ENCODE measurements at places on chromosomes 6 and 20.

DNA sequence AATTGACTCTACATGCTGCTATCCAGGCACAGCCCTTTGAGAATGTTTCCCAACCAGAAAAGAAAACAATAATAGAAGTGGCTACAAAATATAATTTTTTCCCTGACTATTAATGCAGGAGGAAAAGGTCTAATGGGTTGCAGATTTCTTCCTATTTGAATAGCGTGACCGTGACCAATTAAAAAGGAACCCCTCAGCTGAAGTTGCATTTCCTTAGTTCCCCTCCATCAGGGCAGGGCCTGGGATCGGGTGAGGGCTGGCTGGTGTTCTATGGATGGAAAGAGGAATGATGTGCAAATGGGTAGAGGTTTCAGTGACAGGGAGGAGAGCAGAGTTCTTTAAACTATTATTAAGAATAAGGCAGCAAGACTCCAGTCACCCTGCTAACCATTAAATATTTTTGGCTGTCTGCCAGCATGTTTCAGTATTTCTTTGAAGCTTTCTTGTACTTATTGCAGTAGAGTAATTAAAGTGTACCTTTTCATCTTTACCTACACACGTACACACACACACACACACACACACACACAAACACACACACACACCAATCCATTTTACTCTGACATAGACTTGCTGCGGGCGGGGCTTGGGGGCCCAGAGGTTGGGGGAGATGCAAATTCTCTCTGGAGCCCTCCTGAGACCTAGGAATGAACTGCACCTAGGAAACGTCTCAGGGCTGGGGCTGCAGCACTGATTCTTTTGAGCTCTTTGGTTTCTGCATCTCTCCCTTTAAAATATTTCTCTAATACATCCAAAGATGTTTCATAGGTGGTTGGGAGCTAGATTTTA, 154.8 kb upstream of the SLC35B3 start:
- no peak for DNase-seq

GRCh38 chr6:34521463-34522285, 34.5 kb downstream of the SPDEF start:
- no peak for DNase-seq

- no peak for DNase-seq
Measured at GRCh38 chr6:89034586-89035251, 45.8 kb upstream of the PNRC1 start.

DNA sequence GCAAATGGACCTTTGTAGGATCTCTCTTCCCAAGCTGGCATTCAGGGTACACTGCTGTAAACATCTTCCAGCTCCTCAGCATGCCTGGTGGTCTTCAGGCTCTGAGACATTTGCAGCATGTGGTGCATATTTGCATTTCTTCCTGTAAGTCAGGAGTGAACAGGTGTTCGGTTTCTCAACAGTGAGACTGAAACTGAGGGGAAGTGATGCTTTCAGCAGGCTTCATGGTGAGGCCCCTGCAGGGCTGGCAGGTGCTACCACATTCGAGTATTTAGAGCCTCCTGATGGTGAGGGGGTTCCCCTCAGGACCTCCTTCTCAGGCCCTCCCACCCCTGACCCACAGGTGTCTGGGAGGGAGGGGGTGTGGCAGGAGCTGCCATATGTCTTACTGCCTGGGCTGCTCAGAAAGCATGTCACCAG, 15.1 kb downstream of the MYBL2 start:
- no peak for DNase-seq

Data from hypothalamus (tissue), 51 donors.